ENCODE measurements at places on chromosomes 16 and 17. TPM values are rescaled to one million over a fixed set of nuclear protein-coding genes. Genes with fewer than 3 reads are reported as not detected.

IGSF6 gene
- 1.3 TPM for polyA plus RNA-seq

TAT gene
- 0.07 TPM for polyA plus RNA-seq

CA7 gene
- 2.3 TPM for polyA plus RNA-seq

SPN gene
- polyA plus RNA-seq, result 0.37 TPM

ATP1B2 gene
- polyA plus RNA-seq, result 149 TPM

OR1A1 gene
- polyA plus RNA-seq, result not detected

TP53TG3C gene
- polyA plus RNA-seq, result not detected

UBN1 gene
- polyA plus RNA-seq, result 31.7 TPM

TBC1D24 gene
- 23.3 TPM for polyA plus RNA-seq

CCL14 gene
- polyA plus RNA-seq, result 4.4 TPM

MFAP4 gene
- 30.0 TPM for polyA plus RNA-seq

FBXO39 gene
- not detected for polyA plus RNA-seq

ACAP1 gene
- 1.7 TPM for polyA plus RNA-seq

SHISA6 gene
- 3.2 TPM for polyA plus RNA-seq

Data from brain (organoid and tissue), 16 donors.